ENCODE measurements at places on chromosomes 4 and X.

DNA sequence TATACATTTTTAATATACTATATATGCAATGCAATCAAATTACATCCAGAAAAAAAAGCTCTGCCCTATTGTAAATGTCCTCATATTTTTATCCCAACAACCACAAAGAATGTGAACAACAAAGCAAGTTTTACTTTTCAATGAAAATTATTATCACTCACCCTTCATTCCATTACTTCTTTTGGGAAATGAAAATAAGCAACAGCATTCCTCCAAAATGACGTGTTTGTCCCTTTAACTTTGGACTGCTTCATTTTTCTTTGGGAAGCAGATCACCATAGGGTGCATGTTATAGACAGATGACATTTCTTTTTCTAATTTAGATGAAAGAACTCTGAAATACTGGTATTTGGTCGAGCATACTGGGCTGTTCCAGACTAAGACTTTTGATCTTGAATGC, 667.1 kb upstream of the BOD1L1 start:
- no peak for DNase-seq

GRCh38 chr4:39349326-39349725, 16.8 kb downstream of the RFC1 start:
- no peak for DNase-seq

GRCh38 chr4:100633269-100633668, 115.4 kb upstream of the EMCN start:
- DNase-seq = no peak

- DNase-seq = no peak
Measured at GRCh38 chr4:168643111-168643795, 146.4 kb downstream of the PALLD start.

- DNase-seq = no peak
Measured at GRCh38 chr4:94551643-94552564, 100.2 kb downstream of the PDLIM5 start.

GRCh38 chr4:168679819-168680218, 183.0 kb downstream of the PALLD start:
- DNase-seq = peak; percentile 87

- DNase-seq = peak; percentile 46
Measured at GRCh38 chr4:122889726-122890125, 32.7 kb downstream of the NUDT6 start.

GRCh38 chr4:10521424-10521823, 64.2 kb upstream of the ZNF518B start:
- DNase-seq = no peak

- DNase-seq = peak; percentile 2
Measured at GRCh38 chrX:19990151-19990555, 708 bp downstream of the BCLAF3 start.

- DNase-seq = no peak
Measured at GRCh38 chr4:129236351-129236750, 140.4 kb downstream of the C4orf33 start.

DNA sequence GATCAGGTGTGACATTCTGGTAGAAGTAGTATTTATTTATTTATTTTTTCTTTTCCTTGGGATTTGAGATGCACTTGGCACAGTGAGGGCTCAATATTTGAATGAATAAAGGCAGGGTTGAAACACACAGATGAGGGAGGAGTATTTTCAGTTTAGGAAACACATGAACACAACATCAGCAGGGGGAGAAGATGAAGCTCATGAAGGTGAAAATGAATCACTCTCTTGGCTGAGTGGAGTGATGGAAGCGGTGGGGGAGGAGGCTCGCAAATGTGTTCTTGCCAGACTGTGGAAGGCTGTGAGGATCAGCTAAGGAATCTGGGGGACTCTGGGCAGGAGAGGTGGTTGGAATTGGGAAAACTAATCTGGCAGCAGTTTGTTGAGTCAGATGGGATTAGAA, 55.3 kb downstream of the ARHGAP10 start:
- DNase-seq = no peak

GRCh38 chr4:1985294-1985693, 23.5 kb downstream of the NELFA start:
- DNase-seq = no peak

GRCh38 chr4:56723659-56724230, 42.6 kb upstream of the HOPX start:
- DNase-seq = peak; percentile 48

- DNase-seq = no peak
Measured at GRCh38 chr4:70426789-70427188, 29.0 kb downstream of the OPRPN start.

DNA sequence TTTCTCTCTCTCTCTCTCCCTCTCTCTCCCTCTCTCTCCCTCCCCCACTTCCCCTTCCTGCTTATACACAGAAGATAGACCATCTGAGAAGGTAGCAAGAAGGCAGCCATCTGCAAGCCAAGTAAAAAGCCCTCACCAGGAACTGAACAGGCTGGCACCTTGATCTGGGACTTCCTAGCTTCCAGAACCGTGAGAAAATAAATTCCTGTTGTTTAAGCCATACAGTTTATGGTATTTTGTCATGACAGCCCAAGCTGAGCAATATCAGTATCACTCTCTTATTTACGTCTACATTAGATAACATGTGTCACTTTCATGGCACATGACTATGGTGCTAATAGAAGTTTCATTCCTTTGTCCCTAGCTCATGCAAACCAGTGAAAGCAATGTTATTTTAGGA, 581.1 kb downstream of the INPP4B start:
- no peak for DNase-seq

- DNase-seq = peak; percentile 4
Measured at GRCh38 chrX:110316351-110317060, 1.4 kb downstream of the AMMECR1 start.

- peak; percentile 69 for DNase-seq
Measured at GRCh38 chrX:65596270-65597034, 61.9 kb upstream of the LAS1L start.

DNA sequence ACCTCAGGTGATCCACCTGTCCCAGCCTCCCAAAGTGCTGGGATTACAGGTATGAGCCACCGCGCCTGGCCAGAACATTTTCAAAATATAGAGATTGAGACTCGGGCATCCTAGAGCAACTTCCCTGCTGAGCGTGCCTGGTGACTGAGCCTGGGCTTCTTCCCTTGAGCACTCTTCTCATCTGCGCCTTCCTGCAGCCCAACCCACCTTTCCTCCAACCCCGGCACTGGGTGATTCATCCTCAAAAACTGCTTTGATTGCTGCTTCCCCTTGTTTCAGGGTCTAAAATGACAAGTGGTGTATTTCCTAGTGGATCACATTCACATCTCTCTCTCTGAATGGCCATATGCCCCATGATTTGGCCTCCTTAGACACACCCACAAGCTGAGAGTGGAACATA, 37.8 kb downstream of the PHKA2 start:
- DNase-seq = no peak

DNA sequence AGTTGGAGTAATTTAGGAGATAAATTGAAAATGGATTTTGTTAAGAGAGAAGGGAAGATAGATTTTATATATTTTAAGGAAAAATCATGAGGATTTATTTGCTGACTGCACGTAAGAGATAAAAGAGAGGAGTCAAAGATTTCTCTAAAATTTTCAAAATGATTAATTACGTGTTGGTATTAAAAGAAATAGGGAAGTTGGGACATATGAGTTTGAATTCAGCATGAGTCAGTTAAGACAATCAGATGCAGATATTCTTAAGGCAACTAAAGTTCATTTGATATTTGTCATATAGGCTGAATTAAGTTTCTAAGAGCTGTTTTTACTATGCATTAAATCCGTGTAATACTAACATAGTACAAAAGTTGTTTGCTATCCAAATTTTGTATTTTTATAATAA, 46.9 kb downstream of the TET2 start:
- no peak for DNase-seq

DNA sequence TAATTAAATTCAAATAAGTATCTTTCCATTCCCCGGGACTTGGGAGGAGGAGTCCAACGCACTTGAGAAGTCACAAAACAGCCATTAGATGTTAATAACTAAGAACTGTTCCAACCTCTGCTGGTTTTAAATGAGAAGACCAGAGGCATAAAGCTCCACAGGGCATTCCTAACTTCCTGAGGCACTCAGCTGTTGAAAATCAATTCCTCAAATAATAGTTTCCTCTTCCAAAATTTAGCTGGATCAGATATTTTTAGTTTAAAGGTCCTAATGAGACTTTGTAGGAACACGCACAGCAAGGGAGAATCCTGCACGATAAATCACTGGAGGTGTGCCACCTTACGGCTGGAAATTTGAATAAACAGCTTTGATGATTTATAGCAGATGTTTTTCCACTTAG, 504.3 kb upstream of the ZFP42 start:
- DNase-seq = peak; percentile 15

DNA sequence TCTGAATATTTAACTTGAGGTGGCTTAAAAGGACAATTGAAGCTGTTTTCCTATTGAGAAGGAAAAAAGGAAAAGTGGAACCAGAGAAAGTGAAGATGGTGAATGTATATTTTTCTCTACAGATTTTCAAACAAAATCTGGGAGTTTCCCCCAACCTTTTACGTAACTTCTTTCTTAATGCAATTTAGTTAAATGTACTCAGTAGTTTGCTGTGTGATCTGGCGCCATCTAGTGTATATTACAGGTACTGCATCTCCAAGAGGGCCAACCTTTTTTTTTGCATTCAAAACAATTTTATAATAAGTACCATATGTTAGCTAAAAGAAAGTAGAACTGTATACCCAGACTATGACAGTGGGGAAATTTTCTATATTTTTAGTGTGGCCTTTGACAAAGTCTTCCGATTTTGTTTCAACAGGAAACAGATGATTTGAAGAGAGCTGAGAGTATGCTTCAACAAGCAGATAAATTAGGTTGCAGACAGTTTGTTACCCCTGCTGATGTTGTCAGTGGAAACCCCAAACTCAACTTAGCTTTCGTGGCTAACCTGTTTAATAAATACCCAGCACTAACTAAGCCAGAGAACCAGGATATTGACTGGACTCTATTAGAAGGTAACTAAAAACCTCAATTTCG, 82.0 kb downstream of the PLS3 start:
- peak; percentile 38 for DNase-seq

DNA sequence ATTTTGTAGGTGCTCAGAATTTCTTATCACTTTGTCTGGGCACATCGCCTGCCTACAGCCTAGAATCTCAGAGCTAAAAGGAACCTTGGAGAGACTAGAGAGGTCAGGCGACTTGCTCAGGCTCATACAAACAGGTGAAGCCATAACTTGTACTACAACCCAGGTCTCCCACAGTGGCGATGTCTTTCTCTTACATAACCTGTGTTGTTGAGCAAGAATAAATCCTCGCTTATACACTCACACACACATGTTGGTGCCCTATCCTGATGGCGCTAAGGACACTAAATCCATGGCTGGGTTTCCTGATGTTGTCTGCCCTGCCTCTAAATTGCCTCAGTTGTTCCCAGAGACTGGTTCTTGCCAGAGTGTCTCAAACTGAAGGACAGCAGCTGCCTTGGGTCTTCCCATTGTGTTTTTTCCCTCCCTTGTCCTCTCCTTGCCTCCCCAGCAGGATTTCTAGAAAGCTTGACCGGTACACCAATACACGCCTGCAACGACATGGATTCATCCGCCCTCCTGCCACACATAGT, 1.6 kb downstream of the TSC22D3 start:
- DNase-seq = no peak

DNA sequence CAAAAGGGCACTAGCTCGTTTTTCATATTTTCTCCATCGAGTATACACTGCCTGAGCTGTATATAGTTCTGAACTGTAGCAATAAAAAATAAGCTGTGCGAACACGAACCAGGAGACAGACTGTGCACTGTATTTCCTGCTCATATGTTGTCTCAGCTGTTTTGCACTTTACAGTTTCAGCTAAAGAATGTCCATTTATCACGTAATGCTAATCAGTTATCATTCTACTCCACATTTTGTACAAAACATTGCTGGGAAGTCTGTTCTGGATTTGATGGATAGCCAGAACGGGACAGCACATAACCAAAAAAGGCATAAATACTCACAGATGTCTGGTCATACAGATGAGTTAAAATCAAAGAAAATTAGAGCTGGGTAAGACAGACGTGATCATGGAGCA, 315.5 kb upstream of the ADGRL3 start:
- DNase-seq = no peak

Data from bronchial epithelial cell (primary cell).